Fibroblast of skin of right biceps (primary cell): ENCODE measurements at places on chromosomes 5 and 9.

DNA sequence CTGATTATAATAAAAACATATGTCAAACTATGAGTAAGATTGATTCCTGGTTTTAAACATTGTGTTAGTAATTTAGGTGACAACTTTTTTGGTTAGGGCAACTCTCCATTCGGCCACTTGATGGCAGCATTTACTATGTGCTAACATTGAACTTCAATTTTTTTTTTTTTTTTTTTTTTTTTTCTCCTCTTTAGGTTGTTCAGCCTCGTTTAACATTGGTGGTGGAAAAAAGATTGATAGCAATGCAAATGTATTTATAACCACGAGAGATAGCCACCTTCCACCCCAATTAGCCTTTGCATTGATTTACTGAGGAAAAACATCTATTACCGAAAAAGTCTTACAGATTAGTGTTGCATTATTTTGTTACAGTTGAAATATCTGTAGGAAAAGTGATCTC is 159.1 kb downstream of the CSNK1G3 start:
- DNase-seq, result peak; percentile 57

GRCh38 chr9:131623655-131624330 is 78.5 kb downstream of the PRRT1B start:
- no peak for DNase-seq

- no peak for DNase-seq
Observed at GRCh38 chr9:83447351-83447750, 90.8 kb downstream of the FRMD3 start.

GRCh38 chr9:123964761-123965160 is 34.8 kb upstream of the DENND1A start:
- DNase-seq, result no peak

DNA sequence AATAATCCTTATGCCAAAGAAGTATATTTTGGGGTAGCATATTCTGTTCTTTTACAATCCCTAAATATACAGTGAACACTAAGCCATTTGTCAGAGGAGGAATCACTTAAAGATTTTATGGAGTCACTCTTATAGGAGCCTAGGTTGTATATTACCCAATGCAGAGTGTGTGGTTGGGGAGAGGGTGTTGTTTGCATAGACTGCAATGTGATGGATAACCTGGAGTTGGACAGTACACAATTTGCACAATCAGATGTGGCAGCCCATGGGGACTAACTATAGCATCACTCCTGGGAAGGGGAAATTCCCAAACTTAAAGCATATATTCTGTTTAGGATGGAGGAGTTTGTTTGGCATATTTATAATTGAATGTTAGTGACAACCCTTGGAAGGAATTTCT is 9.6 kb upstream of the NDFIP1 start:
- no peak for DNase-seq

DNA sequence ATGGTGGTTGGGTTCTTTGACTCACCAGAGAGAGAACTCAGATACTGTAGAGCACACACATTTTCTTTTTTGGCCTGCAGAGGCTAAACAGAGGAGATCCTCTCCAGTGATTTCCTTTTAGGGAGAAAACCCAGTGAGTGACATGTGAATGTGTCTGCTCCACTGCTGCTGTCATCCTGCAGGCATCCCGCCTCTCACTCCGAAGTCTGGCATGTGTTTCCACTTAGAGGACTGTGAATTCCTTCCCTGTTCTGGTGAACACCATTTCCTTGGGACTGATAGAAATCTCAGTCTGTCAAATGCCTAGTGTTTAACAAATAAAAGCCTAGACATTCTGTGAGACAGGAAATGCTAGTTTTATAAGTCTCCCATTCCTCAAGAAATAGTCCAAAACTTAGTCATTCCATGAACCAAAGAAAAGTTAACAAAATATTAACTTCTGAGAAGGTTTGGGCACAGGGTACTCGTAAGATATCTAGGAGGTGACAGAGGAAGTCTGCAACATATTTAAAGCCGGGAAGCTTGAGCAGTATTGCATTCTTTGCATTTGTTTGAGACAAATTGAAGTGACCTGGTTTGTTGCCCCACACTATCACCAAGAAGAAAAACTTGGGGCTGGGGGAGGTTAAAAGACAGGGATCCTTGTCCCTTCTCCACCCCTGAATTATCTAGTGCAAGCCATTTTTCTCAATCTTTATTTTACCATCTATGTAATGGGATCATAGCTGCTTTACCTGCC is 74.9 kb upstream of the NIPAL4 start:
- DNase-seq, result peak; percentile 100

GRCh38 chr5:124922255-124922975 is 176.0 kb upstream of the ZNF608 start:
- DNase-seq, result no peak

DNA sequence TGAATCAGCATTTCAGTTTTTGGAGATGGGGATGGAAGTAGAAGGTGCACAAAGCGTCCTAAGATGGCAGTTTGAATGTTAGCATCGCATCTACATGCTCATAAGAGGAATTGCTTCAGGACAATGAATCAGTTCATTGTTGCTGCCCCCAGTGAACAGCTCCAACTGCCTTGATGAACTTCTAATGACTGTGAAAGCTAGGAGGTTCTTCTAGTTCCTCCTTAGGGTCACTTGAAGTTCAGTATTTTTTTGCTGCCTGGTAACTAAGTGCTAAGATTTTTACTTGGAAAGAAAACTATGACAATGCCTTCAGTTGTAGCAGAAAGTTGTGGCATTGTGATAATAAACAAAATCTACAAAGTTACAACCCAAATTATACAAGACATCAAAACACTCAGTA is 271.6 kb downstream of the RAB3C start:
- DNase-seq, result no peak

GRCh38 chr9:93576258-93577077 is at the start of gene PHF2:
PHF2 (plus strand) TSS chr9:93576584; CDS start chr9:93576774, 190 bp downstream.
- DNase-seq, result peak; percentile 31

GRCh38 chr5:50550267-50550666 is 109.2 kb upstream of the EMB start:
- no peak for DNase-seq

DNA sequence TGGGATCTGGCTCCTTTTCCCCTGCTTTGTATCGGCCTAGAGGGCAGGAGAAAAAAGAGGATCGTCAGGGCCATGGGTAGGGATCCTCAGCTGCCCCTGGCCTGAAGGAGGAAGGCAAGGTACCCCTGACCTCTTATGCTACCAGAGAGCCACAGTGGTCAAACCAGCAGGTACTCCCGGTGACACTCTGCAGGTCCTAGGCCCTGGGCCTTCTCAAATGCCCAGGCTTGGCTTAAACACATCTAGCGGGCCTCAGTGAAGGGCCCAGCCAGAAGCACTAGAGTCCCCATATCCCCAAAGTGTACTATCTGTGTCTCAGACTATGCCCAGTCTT is 3.5 kb downstream of the IRF1 start:
- no peak for DNase-seq

GRCh38 chr9:99479929-99480328 is 257.8 kb downstream of the SEC61B start:
- no peak for DNase-seq

DNA sequence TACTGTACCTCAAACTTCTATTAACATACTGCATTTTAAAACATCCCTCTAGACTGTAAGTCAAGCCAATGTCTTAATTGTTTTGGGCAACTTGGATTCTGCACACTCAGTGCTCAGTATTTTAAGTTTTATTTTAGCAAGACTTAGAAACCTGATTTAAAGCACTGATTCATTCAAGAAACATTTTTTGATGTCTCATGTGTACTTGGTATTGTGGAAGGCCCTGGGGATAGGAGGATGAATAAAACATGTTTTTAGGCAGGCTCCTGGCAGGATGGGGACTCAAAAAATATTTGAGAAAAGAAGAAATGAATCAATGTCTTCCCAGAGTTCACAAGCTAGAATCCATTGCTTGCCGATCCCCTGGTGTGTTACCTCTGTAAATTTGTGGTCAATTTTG is 334.0 kb upstream of the PUM3 start:
- peak; percentile 60 for DNase-seq

GRCh38 chr9:79565245-79565644 is 6.5 kb upstream of the TLE4 start:
- no peak for DNase-seq

GRCh38 chr9:5042661-5043178 is 57.6 kb downstream of the JAK2 start:
- DNase-seq, result no peak

DNA sequence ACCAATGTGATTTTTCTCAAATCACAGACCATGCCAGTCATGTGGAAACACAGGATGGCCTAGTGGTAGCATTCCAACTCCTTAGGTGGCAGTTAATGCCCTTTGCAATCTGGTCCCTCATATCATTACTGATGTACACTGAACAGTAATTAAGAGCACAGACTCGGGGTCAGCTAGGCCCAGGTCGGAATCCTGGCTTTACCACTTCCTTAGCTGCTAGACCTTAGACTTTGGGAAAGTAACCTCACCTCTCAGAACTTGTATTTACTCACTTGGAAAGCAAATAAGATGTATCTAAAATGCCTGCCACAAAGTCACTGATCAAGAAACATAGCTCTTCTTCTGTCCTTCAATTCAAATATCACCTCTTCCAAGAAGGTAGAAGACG is 112.8 kb downstream of the MAPKAP1 start:
- DNase-seq, result no peak

- DNase-seq, result no peak
Observed at GRCh38 chr5:106966686-106967315, 703.9 kb downstream of the EFNA5 start.

DNA sequence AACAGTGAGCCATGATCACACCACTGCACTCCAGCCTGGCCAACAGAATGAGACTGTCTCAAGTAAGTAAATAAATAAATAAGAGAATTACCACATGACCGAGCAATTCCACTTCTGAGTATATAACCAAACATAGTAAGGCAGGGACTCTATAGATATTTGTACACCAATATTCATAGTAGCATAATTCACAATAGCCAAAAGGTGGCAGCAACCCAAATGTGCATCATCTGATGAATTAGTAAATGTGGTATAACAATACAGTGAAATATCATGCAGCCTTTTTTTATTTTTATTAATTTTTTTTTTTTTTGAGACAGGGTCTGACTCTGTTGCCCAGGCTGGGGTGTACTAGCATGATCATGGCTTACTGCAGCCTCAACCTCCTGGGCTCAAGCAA is 33.1 kb downstream of the ALDH7A1 start:
- peak; percentile 4 for DNase-seq

DNA sequence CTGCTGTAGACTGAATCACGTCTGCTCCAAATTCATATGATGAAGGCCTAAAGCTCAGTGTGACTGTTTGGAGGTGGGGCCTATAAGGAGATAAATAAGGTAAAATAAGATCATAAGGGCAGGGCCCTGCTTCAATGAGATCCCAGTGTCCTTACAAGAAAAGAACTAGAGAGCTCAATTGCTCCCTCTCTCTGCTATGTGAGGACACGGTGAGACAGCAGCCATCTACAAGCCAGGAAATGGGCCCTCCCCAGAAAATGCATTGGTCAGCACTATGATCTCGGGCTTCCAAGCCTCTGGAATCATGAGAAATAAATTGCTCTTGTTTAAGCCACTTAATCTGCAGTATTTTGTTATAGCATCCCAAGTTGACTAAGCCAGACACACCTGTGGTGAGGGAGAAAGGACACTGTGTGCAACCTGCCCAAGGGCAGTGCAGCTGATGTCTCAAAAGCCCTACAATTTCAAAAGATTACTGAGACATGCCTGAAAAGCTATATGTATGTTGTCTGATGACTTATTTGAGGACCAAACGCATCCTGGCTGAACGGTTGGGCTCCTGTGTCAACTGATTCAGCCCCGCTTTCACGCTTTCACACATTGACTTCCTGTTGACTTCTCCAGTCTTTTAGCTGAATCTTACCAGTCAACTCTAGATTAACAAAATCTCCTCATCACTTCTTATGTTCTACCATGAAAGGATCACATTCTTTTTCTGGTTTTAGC is 13.2 kb downstream of the GZMK start:
- DNase-seq, result peak; percentile 37
